Muscle of leg (tissue), 16 donors: ENCODE measurements at places on chromosomes 2 and 18. TPM values are rescaled to one million over a fixed set of nuclear protein-coding genes. Genes with fewer than 3 reads are reported as not detected.

- DNase-seq: no peak
- H3K27me3 ChIP-seq: no peaks in the 10 kb centered on the region
- H3K27ac ChIP-seq: no peak overlapping the region
- H3K4me1 ChIP-seq: no peaks in the 10 kb centered on the region
- H3K36me3 ChIP-seq: no peaks in the 10 kb centered on the region
Measured at GRCh38 chr2:231941673-231942072, 15.5 kb upstream of the NPPC start.

- H3K27ac ChIP-seq: peak overlapping the region; percentile 57
- peak; percentile 46 for DNase-seq
- H3K4me1 ChIP-seq: peaks cover 3% of the 10 kb centered on the region
Measured at GRCh38 chr18:62939926-62940325, 224.6 kb downstream of the PHLPP1 start.

DNA sequence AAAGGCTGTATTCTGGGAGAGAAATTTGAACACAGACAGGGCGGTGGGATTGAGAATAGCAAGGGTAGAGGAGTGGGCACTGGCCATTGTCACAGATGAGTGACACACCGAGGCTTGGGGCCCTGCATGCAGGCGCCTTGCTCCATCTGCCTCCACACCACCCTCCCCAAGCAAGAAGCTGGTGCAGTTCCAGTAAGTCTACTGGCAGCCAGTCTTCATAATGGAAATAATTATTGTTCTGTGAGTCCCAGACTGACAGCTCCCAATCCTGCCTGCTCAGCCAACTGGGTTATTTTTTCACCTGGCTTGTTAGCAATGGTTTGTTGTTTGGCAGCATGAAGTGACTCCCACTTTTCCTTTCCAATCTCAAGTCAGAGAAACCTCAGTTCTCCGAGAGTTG lies 13.0 kb downstream of the TTC32 start:
- H3K4me1 ChIP-seq: no peaks in the 10 kb centered on the region
- H3K27ac ChIP-seq: no peak overlapping the region
- DNase-seq: no peak

DNA sequence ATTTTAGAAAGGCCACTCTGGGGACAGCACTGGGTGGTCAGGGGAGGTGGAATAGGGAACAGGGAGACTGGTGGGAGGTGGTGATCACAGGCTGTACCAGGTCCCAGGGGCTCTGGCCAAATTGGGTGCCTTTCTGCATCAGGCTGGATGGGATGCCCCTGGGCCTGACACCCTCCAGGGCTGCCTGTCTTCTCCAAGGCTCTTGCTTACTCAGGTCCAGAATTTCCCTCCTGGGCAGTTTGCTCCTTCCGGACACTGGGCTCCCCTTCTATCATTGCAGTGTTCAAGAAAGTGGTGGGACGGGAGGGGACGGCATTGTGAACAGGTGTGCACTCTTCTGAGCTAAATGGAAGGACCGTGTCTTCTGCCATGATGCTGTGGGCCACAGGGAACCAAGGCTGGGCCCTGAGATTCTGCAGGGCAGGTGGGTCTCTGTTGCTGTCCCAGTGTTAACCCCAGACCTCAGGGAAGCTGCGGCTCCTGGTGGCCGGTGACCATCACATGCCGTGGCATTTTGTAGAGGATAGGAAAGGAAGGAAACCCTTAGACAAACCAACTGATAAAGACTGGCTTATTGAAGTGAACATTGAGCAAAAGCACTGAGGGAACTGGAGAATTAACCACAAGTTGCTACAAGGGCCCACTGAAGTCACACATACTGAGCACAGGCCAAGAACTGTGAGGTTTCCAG lies 93.7 kb upstream of the HS6ST1 start:
- DNase-seq: no peak
- H3K4me3 ChIP-seq: no peak overlapping the region
- H3K4me1 ChIP-seq: peaks cover 12% of the 10 kb centered on the region
- no peaks in the 10 kb centered on the region for H3K27me3 ChIP-seq
- no peaks in the 10 kb centered on the region for H3K36me3 ChIP-seq
- no peak overlapping the region for H3K27ac ChIP-seq

GRCh38 chr2:55425431-55425831 lies 5.8 kb upstream of the CCDC88A start:
- H3K36me3 ChIP-seq: no peaks in the 10 kb centered on the region
- DNase-seq: no peak
- H3K27ac ChIP-seq: no peak overlapping the region
- peaks cover 6% of the 10 kb centered on the region for H3K4me1 ChIP-seq

GRCh38 chr18:74249181-74249968 lies 42.4 kb downstream of the CYB5A start:
- no peak for DNase-seq
- H3K4me3 ChIP-seq: no peak overlapping the region
- H3K4me1 ChIP-seq: no peaks in the 10 kb centered on the region
- no peaks in the 10 kb centered on the region for H3K36me3 ChIP-seq
- H3K27ac ChIP-seq: no peak overlapping the region
- no peaks in the 10 kb centered on the region for H3K27me3 ChIP-seq

DNA sequence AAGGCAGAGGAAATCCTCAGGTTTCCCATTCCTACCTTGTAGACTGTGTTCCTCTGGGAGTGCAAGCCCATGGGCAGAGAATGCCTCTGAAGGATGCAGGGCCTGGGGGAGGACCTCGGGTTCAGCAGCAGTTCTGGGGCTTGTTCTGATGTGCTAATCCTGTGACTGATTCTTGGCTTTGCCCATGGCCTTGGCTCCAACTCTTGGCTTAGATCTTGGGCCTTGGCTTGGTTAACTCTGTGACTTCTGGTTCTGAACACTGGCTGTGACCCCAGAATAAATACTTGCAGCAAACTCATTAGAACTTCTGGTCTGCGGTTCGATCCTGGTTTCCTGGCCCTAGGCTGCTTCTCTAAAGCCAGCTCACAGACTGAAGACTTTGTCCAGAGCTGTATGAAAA lies 366.9 kb upstream of the ZEB2 start:
- no peak overlapping the region for H3K4me3 ChIP-seq
- DNase-seq: peak; percentile 81
- no peaks in the 10 kb centered on the region for H3K36me3 ChIP-seq
- no peak overlapping the region for H3K27ac ChIP-seq
- no peaks in the 10 kb centered on the region for H3K27me3 ChIP-seq

- DNase-seq: no peak
- H3K4me3 ChIP-seq: no peak overlapping the region
- no peaks in the 10 kb centered on the region for H3K27me3 ChIP-seq
- H3K36me3 ChIP-seq: peaks cover 7% of the 10 kb centered on the region
Measured at GRCh38 chr2:218727502-218728165, 17.0 kb downstream of the TTLL4 start.

DNA sequence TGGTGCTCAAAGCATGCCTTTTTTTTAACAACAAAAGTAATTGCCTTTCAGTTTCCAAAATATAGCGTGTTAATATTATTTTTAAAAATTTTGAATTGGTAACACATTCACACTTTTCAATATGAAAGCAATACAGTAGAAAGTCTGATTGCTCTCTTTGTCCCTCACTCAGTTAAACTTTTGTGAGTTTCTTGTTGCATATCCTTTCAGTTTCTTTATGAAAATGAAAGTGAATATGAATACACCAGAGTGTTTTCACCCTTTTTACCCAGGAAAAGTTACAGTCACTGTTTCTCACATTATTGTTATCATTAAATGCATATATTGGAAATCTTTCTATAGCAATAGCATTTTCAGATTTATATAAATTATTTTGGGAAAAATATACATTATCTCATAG lies 377.4 kb upstream of the CRIM1 start:
- peak; percentile 15 for DNase-seq
- H3K27me3 ChIP-seq: no peaks in the 10 kb centered on the region
- no peak overlapping the region for H3K4me3 ChIP-seq

DNA sequence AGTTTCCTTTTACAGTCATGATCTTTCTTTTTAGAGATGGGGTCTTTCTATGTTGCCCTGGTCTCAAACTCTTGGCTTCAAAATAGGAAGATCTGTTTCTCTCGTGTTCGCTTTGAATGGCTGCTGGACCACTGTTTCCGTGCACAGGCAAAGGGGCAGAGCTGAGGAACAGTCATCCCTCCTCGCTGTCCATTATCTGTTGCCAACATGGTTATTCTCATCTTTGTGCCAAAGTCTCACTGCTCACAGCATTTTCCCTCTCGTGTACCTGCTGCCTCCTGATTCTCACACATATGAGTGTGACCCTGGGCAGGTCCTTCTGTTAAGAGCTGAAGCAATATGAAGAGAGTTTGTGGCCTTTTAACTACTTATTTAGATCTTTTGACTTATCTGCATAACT lies 28.0 kb upstream of the CCNYL1 start:
- peaks cover 2% of the 10 kb centered on the region for H3K27me3 ChIP-seq
- H3K36me3 ChIP-seq: no peaks in the 10 kb centered on the region
- no peak overlapping the region for H3K4me3 ChIP-seq

DNA sequence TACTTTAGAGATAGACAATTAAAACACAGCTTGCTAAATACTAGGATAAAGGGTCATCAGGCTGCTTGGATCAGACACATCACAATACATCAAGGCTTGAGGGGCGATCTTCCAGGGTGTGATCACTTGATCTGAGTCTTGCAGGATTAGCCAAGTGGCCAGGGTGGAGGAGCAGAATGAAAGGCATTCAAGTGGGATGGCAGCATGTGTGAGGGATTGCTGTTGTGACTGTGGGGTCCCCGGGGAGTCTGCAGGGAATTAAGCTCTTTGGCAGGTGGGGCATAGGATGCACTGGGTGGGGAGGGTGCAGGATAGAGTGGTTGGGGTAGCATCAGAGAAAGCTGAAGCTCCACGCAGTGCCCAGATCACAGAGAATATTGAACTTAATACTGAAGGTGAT lies 58.0 kb upstream of the TMEM163 start:
- no peaks in the 10 kb centered on the region for H3K27me3 ChIP-seq
- no peak overlapping the region for H3K27ac ChIP-seq
- H3K4me3 ChIP-seq: no peak overlapping the region
- peaks cover 12% of the 10 kb centered on the region for H3K4me1 ChIP-seq
- no peak for DNase-seq

DNA sequence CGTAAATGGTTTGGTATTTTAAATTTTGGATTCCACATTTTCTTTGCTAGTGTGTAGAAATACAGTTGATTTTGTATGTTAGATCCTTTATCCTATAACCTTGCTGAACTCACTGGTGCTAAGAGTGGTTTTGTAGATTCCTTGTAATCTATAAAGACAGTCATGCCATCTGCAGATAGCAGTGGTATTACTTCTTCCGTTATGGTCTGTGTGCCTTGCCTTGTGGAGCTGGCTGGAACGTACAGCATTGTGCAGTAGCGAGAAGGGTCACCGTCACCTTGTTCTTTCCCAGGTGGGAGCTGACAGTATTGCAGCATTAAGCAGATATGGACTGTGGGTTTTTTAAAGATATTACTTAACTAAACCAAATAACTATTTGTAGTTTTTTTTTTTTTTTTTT lies 33.7 kb downstream of the ATP9B start:
- H3K27ac ChIP-seq: no peak overlapping the region
- no peak overlapping the region for H3K4me3 ChIP-seq
- H3K27me3 ChIP-seq: no peaks in the 10 kb centered on the region
- DNase-seq: no peak

- no peaks in the 10 kb centered on the region for H3K4me1 ChIP-seq
- no peak overlapping the region for H3K27ac ChIP-seq
- no peak overlapping the region for H3K4me3 ChIP-seq
- no peaks in the 10 kb centered on the region for H3K36me3 ChIP-seq
Measured at GRCh38 chr2:133194362-133194655, 374.0 kb downstream of the NCKAP5 start.

DNA sequence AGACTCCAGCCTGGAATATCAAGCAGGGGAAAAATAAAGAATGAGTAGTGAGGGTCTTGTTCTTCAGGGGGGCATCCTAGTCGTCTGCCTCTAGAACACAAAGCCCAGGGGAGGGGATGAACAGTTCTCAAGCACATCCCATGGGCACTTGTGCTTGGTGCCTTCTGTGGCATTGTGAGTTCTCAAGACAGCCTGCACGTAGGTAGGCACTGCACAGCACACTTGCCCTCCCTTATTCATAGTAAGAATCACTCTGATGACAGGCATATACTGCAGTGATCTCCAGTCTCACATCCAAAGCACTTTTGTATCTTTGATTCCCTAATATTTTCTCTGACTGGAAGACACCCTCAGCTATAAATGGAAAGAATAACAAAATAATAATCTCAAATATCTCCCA lies 104.7 kb upstream of the CNGA3 start:
- no peaks in the 10 kb centered on the region for H3K27me3 ChIP-seq
- H3K4me1 ChIP-seq: no peaks in the 10 kb centered on the region
- DNase-seq: no peak
- no peaks in the 10 kb centered on the region for H3K36me3 ChIP-seq

GRCh38 chr2:66240286-66240685 lies 194.6 kb upstream of the MEIS1 start:
- peak; percentile 80 for DNase-seq
- H3K4me1 ChIP-seq: peaks cover 16% of the 10 kb centered on the region
- H3K27ac ChIP-seq: no peak overlapping the region
- peaks cover 2% of the 10 kb centered on the region for H3K27me3 ChIP-seq
- H3K36me3 ChIP-seq: no peaks in the 10 kb centered on the region

- peak; percentile 25 for DNase-seq
- H3K36me3 ChIP-seq: no peaks in the 10 kb centered on the region
- H3K4me1 ChIP-seq: no peaks in the 10 kb centered on the region
- H3K27me3 ChIP-seq: no peaks in the 10 kb centered on the region
Measured at GRCh38 chr2:165582863-165583506, 113.5 kb downstream of the CSRNP3 start.

- no peak overlapping the region for H3K4me3 ChIP-seq
- no peak overlapping the region for H3K27ac ChIP-seq
- no peaks in the 10 kb centered on the region for H3K27me3 ChIP-seq
- no peaks in the 10 kb centered on the region for H3K4me1 ChIP-seq
Measured at GRCh38 chr2:4873364-4873763, 818.8 kb upstream of the SOX11 start.

- no peak overlapping the region for H3K27ac ChIP-seq
- no peaks in the 10 kb centered on the region for H3K4me1 ChIP-seq
- no peak for DNase-seq
Measured at GRCh38 chr2:39629646-39630045, 36.1 kb upstream of the TMEM178A start.

GRCh38 chr2:107202962-107203591 lies 317.1 kb upstream of the ST6GAL2 start:
- H3K27me3 ChIP-seq: no peaks in the 10 kb centered on the region
- no peaks in the 10 kb centered on the region for H3K4me1 ChIP-seq
- no peaks in the 10 kb centered on the region for H3K36me3 ChIP-seq
- H3K4me3 ChIP-seq: no peak overlapping the region
- H3K27ac ChIP-seq: no peak overlapping the region

DNA sequence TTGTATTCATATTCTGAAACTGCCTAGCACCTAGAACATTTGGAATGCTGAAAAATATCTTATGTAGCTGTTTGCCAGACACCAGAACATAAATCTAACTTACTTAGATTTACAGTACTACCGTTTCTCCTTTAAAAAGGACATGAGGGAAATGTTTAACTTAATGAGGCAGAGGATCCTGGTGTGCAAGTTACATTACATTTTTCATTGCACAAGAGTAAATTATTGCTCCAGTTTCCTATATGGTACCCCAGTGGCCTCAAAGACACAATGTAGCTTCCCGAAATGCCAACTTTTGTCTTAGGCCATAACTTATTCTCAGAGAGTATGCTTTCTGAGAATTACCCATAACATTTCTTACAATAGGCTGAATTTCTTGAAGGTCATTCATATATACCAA lies 105.5 kb upstream of the DTNA start:
- H3K27ac ChIP-seq: no peak overlapping the region
- H3K4me3 ChIP-seq: no peak overlapping the region
- H3K27me3 ChIP-seq: no peaks in the 10 kb centered on the region

LONRF2 gene
- polyA plus RNA-seq: 0.63 TPM

OTOS gene
- polyA plus RNA-seq: not detected

POMC gene
- polyA plus RNA-seq: 3.3 TPM

CYB5A gene
- 27.2 TPM for polyA plus RNA-seq

COL4A3 gene
- polyA plus RNA-seq: 0.06 TPM

DNAH7 gene
- 0.58 TPM for polyA plus RNA-seq

CHRNG gene
- polyA plus RNA-seq: 115 TPM

IL1R1 gene
- polyA plus RNA-seq: 9.7 TPM
